ENCODE measurements at places on chromosomes 3 and 15. TPM values are rescaled to one million over a fixed set of nuclear protein-coding genes. Genes with fewer than 3 reads are reported as not detected.

GRCh38 chr3:58962040-58962651 is 87.7 kb downstream of the CFAP20DC start:
- no peak for DNase-seq

DNA sequence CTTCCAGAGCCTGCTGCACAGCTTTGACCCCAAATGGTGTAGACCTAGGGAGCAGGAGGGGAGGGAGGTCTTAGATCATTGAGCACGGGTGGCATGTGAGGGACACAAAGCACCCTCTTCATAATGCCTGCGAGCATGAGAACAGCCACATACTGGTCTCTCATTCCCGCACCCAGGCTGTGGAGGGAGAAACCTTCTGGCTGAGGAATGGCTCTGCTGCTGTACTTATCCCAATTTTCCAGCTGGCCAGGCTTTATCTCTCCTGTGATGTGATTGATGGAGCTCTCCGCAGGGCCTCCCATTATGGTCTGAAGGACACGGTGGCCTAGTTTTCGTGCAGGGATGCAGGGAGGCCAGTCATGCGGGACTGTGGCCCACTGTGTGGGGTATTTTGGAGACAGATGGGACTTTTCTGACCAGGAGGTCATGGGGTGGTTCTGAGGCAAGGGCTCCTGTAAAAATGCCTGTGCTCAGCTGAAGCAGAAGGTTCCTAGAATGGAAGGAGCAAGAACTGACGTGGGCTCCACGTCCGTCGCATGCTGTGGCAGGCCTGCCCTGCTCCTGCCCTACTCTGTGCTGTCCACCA is 251.5 kb downstream of the PLCL2 start:
- peak; percentile 79 for DNase-seq

Gene ESYT3
- 71.0 TPM for total RNA-seq

GRCh38 chr15:93321881-93322282 is 232.9 kb upstream of the RGMA start:
- DNase-seq = peak; percentile 48

- DNase-seq = no peak
Observed at GRCh38 chr15:99348412-99348811, 97.1 kb downstream of the LRRC28 start.

- DNase-seq = peak; percentile 23
Observed at GRCh38 chr15:33309602-33310276, 1.0 kb upstream of the RYR3 start.

Gene CLRN1
- not detected for total RNA-seq

- DNase-seq = no peak
Observed at GRCh38 chr15:77225646-77226045, 154.7 kb upstream of the TSPAN3 start.

DNA sequence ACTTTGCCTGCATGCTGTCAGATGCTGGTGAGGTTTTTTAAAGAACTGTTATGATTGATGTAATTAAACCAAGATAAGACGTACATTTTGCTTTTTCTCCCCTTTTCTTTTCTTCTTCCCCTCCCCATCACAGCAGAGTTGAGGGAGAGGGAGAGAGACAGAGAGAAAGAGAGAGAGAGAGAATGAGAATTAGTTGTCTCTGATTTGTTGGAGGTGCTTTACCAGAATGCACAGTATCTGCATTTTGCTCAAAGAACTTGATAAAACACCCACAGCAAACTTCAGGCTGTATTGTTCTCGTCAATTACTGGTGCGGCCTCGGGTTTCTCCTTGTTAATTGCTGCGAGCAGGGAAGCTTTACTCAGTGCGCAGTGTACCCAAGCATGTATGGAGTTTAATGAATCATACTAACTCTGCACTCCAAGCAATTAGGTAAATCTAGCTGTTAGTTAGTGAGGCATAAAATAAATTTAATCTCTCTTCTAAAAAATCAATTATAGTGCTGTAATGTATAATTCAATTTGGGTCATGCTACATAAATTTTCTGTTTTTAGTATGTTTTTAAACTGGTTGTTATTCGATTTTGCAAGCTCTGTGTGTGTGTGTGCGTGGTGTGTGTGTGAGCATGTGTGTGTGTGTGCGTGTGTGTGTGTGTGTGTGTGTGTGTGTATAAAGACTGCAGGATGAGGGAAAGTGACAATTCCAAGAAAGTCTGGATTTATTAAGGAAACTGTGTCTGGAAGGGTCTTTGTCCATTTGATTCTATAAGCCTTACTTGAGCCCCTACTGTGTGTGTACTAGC is 273.4 kb downstream of the TLE3 start:
- DNase-seq = no peak

- DNase-seq = peak; percentile 80
Observed at GRCh38 chr3:189276444-189277219, 104.9 kb downstream of the TPRG1 start.

Gene GNAT1
- not detected for total RNA-seq

DNA sequence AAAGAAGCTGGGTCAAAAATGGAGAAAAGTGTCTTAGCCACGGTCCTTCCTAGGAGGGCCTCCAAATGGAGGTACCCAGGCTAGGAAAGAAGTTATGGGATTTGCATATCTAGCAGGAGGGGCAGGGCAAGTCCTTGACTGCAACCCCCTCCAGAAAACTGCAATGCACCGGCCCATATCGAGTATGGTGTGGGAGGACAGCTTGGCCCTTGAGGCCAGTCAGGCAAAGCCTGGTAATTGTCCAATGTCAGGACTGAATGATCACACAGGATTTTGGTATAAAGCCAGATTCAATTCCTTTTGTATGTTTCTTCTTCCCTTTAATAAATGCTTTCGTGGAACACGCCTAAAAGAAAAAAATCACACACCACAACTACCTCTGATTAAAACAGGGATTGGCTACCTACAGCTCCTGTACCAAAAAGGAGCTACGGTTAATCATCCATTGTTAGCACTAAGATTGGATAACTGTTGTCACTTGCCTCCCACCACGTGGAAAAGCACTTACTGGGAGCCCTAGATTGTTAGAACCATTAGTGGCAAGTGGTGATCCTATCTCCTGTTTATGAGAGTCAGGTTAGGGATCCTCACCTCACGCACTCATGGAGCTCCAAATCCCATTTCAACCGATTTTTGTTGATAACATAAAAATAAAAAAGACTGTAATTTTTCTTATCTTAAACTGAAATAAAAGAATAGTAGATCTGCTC is 1.2 kb downstream of the ZNF770 start:
- no peak for DNase-seq

DNA sequence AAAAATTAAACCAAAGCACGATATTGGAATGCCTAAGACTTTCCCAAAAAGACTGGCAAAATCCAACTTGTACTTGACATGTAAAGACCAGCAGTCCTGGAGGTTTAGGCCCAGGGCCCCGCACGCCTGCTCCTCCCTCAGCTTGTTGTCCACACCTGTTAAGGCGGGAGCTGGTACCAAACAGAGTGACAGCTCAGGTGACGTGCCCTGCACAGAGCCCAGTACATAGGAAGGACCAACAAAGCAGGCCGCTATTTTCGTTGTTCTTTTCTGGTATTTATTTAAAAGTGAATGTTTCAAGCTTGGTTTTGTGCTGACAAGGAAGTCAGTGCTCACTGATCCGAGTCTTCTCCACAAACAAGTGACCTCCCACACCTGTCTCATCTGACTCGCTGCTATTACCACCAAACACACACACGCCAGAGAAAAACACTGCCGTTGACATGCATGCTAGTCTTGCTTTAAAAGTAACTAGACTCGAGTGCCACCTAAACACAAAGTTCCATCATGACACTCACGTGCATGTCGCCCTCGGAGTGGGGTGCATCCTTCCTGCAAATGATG is 50.2 kb downstream of the HERC2 start:
- no peak for DNase-seq

Gene ST8SIA2
- 1.4 TPM for total RNA-seq

Gene NECTIN3
- total RNA-seq = 20.1 TPM

DNA sequence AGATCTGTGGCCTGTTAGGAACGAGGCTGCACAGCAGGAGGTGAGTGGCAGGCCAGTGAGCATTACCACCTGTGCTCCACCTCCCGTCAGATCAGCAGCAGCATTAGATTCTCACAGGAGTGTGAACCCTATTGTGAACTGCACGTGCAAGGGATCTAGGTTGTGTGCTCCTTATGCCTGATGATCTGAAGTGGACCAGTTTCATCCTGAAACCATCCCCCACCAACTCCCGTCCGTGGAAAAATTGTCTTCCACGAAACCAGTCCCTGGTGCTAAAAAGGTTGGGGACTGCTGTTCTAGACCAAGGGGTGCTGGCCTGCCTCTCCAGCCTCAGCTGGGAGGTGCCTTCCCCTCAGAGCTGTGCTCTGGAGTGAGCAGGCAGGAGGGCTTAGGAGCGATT is 61.4 kb downstream of the RPLP1 start:
- no peak for DNase-seq

GRCh38 chr15:73925848-73926218 is 429 bp upstream of the LOXL1 start:
- DNase-seq = no peak

GRCh38 chr3:138135833-138136194 is 3.6 kb upstream of the A4GNT start:
- no peak for DNase-seq

DNA sequence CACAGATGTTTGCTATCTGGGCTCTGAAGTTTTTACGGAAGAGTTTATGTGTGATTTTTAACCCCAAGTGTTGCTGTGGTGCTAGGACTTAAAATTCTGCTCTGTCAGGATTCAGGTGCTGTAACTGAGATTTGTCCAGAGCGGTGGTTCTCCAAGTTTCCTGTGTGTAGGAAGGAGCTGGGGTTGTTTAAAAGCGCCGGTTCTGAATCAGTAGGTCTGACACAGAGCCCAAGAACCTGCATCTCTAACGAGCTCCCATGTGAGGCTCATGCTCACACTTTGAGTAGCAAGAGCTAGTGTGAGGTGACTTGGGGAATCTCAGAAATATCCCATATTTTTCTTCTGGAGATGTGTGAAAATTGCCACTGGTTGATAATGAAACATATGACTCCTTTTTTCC is 325.5 kb downstream of the SATB1 start:
- no peak for DNase-seq

DNA sequence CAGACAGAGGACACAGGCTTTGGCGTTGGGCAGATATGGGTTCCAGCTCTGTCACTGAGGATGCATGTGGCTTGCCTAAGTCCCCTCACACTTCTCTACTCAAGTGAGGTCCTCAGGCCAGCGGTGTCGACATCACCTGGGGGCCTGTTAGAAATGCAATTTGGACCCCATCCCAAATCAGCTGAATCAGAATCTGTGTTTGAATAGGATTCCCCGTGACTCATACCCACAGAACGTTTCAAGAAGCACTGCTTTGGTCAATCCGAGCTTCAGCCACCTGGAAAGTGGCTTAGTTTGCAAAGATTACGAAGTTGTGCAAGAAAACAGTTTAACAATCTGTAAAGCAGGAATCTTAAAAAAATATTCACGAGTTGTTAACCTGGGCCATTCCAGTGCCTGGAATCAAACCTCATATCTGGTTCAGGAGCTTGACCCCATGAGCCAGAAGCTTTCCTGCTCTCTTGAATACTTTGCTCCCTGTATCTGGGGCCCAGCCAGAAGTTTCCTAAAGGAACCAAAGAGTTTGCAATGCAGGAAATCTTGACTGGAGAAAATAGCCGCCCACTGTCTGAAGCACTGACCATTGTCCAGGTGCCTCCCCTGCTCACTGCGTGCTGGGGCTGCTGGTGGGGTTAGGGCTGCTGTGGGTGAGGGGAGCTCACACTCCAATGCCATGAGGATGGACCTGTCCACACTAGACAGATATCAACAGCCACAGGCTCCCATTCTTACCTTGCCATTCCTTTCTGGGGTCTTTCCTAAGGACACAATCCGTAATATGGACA is 208.5 kb upstream of the LINGO1 start:
- no peak for DNase-seq

DNA sequence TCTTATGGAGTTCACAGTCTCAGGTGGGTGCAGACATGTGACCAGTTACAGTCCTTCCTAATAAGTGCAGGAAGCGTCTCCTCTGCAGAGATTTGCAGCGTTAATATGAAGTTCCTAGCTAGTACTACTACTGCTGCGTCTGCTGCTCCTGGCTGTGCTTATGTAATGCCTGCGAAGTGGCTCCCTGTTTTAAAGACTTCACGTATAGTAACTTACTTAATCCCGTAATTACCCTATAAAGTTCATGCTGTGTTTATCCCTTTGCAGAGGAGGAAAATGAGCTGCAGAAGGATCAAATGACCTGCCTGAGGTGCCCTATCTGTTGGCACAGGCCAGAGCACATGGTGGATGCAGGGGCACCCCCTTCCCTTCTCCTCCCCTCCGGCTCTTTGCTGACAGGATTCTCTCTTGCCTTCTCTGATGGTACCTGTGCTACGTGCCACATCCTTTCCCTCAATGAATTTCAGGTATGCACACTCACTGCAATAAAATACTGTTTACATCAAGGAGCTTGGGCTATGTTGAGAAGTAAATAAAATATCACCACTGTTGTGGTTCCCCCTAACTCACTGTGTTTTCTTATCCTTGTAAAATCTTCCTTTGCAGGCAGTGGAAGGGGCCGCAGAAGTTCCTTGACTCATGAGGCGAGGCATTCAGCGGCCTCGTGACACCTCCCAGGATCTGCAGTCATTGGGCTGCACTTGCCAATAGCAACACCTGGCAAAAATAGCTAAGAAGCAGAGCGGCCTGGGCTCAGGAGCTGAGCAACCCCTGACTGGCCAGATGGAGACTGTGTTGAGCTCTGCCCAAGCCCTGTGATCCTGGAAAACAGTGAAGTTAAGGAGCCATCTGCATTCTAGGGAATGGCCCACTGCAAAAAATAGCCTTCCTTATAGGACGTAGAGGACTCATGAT is 188.9 kb upstream of the ATP10A start:
- DNase-seq = no peak

Gene ACOX2
- total RNA-seq = 10.2 TPM

Gene NLGN1
- total RNA-seq = 3.4 TPM

DNA sequence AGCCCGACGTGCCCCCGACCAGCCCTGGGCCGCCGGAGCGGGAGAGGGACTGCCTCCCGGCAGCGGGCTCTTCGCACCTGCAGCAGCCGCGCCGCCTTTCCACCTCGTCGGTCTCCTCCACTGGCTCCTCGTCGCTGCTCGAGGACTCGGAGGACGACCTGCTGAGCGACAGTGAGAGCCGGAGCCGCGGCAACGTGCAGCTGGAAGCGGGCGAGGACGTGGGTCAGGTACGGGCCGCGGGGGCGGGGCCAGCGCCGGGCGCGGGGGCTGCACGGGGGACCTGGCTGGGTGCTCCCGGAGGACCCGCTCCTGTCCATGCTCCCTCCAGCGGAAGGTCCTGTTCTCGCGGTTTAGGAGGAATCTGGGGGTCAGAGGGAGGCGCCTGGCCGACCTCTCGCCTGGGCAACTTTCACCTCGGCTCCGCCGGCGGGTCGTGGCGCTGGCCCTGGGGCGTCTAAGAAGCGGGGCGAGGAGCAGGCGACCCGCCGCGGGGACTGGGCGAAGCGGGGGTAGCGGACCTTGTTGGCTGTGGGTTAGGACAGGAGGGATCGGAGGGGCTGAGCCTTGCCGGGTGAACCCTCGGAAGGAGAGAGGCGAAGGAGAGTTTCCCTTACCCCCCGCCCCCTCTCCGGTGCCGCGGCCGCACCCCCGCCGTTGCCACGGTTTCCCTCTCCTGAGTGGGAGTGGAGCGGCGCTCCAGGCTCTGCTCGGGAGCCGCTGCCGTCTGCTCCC is 682 bp downstream of the ITPKA start:
- DNase-seq = no peak

All from lung (tissue), 17 donors.